NCI-H1105 (cell line): ENCODE measurements at places on chromosomes 16 and 17.

GRCh38 chr17:9436630-9437029 lies 139.0 kb downstream of the STX8 start:
- no peak for DNase-seq

DNA sequence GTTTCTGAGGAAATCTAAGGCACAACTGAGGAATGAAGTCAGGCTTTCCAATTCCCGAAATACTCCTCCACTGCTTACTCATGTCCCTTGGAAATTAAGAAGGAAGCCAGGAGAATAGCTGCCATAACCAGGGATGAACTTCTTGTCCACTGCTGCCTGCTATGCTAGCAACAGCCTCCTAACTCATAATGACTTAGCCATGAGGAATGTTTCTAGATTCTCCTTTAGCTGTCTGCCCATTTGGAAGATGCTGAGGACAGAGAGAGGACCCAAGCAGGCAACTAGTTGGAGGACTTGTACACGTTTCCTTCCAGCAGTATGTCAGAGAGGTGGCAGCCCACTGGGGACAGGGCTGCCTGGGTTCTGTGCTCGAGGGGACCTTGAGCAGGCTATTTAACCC lies 939 bp upstream of the CCL2 start:
- no peak for DNase-seq

DNA sequence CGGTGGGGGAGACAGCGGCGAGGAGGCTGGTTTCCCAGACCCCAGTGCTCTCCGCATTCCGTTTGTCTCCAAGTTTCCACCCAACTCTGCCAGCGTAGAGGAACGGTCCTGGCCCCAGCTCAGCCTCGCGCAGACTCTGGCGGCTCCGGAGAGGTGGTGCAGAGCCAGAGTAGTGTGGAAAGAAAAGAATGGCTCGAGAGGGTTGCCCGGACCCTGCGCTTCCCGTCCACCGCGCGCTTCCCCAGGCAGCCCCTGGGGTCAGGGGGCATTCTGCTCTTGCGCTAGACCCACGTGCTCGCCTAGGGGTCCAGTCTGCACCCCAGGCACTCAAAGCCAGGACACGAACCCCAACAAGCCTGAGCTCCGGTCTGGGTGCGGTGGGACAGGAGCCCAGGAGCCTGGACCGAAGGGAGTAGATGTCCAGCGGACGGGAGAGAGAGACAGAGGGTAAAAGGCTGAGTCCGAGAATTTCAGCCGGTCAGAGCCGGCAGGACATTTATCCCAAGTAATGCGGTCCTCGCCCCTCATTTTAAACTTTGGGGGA lies 3.8 kb downstream of the PMP22 start:
- peak; percentile 6 for DNase-seq

DNA sequence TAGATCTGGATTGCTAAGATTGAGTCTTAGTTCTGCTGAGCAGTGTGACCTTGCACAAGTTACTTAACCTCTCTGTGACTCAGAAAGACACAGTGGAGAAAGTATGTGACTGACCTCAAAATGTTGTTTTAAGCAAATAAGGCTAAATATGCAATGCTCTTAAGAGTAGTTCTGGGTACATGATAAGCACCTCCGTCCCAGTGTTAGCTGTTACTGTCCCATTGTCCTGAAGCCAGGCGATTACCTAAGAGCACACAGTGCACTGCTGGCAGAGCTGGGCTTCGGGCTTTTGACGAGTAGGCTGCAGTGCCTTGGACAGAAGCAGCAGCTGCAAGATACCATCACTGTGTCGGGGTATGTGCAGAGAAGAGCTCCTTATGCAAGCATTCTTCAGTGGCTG lies 32.7 kb upstream of the FOXF1 start:
- no peak for DNase-seq

DNA sequence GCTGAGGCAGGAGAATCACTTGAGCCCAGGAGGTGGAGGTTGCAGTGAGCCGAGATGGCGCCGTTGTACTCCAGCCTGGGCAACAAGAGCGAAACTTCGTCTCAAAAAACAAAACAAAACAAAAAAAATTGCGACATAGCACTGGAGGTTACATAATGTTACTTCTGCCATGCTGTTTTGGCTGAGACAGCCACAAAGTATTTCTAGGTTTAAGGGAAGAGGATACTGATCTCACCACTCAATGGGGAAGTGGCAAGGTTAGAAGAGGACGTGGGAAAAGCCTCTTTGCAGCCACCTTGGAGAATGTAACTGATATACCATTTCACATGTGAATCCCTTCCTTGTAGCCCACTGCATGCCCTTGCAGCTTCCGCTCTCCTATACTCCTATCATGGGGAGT lies 131.2 kb upstream of the NLRP1 start:
- DNase-seq: no peak

- DNase-seq: no peak
These were observed 934 bp downstream of the PCTP start for GRCh38 chr17:55751720-55752250.

DNA sequence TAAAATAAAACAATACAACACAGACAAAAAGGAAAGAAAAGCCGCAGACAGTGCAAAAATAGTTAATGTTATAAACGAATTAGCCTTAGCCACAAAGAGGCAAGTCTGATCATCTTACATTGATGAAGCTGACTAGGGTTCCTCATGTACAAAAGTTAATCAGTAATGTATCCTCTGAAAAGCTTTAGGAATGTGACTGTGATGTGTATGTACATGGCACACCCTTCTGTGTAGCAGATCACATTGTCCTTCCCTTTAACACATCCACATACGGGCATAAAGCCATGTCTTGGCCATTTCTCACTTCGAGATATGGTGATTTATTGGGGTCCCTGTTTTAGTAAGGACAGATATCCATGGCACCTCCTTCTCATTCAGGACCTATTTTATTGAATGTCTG lies 1327.5 kb upstream of the CDH8 start:
- DNase-seq: no peak

DNA sequence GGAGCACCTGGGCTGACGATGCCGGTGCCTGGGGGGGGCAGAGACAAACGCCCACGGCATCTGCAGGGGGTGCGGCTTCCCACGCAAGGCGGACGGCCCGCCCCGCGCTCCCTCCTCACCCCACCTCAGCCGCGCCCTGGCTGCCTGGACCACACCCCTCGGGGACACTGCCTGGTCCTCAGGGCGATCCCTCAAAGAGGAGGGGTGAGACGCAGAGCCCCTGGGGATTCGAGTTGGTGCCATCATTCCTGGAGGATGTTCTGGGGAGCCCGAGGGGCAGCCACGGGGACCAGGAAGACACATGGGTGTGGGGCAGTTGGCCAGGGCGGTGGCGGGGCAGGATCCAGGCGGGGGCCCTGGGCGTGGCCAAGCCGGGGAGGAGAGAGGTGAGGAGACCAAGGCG lies 3.9 kb downstream of the IGFALS start:
- no peak for DNase-seq

DNA sequence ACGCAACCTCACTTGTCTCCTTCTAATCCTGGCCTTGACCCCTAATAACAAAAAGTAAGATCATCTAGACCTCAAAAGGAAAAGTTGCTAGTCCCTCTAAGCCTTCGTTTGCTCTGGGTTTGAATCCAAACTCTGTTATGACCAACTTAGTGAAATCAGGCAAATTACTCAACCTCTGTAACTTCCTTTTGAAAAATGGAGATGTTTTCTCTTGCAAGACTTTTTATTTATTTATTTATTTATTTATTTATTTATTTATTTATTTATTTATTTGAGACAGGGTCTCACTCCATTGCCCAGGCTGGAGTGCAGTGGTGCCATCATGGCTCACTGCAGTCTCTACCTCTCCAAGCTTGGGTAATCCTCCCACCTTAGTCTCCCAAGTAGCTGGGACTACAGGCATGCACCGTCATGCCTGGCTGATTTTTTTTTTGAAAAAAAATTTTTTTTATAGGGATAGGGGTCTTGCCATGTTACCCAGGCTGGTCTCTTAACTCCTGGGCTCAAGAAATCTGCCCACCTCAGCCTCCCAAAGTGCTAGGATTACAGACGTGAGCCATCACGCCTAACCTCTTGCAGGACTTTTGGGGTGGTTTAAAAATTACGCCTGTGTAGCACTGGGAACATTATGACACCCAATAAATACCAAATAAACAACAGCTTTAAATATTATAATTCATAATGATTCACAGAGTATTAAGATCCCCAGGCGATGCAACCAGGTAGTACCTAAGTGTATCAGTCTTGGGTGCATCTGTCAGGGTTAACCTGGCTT lies 63.4 kb downstream of the PITPNC1 start:
- no peak for DNase-seq

- DNase-seq: no peak
These were observed 33.3 kb downstream of the BAHCC1 start for GRCh38 chr17:81428516-81428915.

- no peak for DNase-seq
These were observed 92.2 kb upstream of the CPHXL start for GRCh38 chr16:75818491-75818890.

GRCh38 chr16:3816326-3816725 lies 64.2 kb downstream of the CREBBP start:
- DNase-seq: no peak

DNA sequence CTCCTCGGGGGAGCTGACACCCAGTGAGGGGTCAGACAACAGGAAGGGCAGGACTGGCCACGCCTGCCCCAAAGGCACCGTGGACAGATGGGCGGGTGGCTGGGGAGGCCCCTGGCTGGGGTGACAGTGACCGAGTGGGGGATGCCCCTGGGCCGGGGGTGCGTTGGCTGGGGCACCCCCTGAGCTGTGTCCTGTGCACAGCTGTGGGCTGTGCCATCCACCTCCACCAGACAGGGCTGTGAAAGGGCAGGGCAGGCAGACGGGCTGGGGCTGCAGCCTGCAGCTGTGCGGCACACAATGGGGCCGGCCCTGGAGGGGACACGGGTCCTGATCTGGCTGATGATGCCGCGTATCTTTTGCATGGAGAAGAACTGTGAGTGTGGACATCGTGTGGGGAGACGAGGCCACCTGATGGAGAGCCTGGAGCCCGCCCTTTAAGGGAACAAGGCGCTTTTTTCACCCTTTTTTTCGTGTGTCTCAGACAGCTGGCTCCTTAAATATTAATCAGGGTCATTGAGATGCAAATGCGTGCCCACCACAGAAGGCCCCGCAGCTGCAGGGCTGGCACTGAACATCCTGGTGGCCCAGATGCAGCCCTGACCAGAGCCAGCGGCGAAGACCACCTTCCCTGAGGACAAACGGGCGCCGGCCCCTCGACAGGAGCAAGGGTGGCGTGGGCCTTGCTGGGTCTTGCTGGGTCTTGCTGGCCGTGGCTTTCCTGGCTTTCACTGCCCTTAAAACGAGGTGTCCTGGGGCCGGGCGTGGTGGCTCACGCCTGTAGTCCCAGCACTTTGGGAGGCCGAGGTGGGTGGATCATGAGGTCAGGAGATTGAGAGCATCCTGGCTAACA lies 42.4 kb upstream of the GNG13 start:
- DNase-seq: no peak

- no peak for DNase-seq
These were observed 147.3 kb downstream of the AATF start for GRCh38 chr17:37096071-37096470.

DNA sequence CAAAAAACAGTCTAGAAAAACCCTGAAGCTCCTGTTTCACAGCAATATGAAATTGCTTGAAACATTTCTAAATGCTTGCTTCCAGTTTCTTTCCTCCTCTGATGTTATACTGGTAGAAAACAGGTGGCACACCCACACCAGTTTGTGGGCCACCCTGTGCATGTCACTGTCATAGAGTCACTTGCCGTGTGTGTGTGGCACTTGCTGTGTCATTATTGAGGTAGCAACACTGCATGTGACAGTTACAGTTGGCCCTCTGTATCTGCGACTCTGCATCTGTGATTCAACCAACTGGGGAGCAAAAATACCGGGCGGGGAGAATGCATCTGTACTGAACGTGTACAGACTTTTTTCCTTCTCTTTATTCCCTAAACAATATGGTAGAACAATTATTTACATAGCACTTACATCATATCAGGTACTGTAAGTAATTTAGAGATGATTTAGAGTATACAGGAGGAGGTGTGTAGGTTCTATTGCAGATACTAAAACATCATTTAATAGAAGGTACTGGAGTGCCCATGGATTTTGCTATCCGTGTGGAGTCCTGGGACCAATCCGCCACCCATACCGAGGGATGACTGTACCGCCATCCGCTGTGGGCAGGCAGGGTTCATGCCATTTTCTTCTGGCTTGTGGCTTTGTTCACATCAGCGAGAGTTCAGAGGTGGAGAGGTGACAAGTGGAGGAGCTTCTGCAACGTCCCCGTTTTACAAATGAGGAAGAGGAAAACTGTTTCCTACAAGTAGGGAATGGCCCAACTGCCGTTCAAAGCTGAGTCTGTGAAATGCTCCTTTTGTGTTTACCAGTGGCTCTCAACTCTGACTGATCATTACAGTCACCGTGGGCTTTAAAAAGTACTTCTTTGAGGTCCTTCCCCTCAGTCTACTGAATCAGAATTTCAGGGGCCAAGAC lies 373.7 kb downstream of the SNX29 start:
- no peak for DNase-seq

- no peak for DNase-seq
These were observed 2.1 kb downstream of the RHBDL3 start for GRCh38 chr17:32267690-32268205.

DNA sequence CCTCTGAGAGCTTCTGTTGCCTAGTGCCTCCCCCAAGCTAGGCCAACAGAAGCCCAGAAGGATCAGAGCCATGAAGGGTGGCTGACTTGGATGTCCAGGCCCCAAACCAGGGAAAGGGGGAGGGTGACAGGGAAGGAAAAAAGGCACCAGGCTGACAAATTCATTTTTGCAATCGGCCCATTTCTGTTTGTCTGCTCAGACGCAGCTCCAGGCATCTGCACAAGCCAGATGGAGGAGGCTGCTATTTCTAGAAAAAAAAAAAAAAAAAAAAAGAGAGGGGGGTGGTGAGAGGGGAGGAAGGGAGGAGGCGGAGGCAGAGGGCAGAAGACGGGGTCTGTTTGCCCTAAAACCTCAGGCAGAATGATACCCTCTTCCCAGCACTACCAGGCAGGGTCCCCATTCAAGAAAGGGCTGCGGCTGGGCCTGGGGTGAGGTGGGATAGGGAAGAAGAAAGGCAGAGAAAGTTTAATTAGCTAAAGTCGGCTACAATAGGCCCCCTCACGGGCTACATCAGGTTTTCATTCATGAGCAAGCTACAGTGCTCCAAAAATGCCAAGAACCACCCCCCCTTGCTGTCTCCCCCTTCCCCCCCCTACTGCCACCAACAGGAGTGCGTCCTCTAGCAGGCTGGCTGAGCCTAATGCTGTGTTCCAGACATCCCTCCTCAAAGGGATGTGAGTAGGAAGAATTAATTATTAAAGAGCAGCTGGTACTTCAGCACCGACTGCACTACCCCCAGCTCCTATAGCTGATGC lies 2.4 kb downstream of the HDAC5 start:
- DNase-seq: no peak
